ENCODE measurements at places on chromosomes 4 and X.

DNA sequence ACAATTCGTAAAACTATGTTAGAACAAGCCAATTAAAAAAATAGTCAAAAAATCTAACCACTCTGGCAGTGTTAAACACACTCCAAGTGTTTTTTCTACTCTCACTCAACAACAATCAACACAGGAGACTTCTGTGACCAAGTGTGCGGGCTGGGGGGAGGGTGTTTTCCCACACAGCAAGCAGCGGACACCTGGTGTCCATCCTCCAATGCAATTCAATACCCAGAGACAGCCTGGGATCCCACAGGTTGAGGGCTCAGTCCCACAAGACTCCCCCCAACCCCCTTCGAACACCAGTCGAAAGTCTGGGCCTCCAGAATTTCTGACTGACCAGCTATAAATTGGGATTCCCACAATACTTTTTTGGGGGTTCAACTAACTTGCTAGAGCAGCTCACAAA lies 8.3 kb upstream of the PIM2 start:
- DNase-seq, result no peak

- peak; percentile 53 for DNase-seq
These were observed 137.4 kb downstream of the DKK2 start for GRCh38 chr4:106898621-106899230.

GRCh38 chr4:100099746-100100145 lies 90.5 kb downstream of the DDIT4L start:
- DNase-seq, result no peak

DNA sequence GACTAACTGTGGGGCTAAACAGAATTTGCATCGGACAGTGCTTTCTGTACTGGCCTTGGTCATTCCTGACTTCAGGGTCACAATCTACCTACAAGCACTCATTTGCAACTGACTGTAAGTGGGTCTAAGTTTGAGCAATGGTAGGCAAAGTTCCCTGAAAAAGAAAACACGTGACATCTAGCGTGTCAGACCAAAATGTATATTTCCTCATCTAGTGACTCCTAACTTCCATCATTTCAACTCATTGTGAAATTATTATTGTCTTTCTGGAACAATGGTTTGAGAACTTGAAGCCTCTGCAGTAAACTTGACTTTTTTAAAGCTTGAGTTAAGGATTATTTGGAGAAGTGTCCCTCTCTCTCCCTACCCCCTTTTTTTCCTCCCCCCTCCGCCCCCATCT lies 113.6 kb downstream of the MID1 start:
- DNase-seq, result no peak

DNA sequence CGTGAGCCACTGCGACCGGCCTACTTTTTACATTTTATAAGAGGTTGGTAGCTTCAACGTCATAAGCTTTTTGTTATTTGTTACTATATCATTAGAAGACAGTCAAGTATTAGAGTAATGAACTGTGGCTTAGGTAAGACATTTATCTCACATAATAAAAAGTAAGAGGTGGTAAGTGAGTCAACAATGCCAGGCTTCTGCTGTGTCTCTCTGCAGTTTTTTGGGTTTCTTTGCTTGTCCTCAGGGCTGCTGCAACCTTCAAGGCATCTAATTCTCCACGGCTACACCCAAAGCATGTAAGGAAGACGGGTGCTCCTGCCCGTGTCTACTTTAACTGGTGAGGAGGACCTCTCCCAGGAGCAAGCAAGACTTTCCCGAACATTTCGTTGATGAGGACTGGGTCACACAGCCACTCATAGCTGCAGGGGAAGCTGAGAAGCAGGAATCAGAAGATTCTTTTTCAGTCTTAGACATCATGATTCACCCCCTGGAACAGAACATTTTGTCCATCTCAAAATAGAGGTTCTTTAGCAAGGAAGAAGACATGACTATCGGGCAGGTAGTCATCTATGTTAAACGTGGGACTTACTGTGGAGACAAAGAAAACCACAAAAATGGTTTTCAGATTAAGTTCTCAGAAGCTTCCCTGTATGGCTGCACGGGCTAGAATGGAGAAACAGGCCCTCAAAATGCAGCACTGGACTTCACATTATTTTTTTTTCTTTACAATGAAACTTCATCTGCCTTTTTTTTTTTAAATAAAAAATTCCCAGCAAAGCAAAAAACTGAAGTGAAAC lies 13.0 kb upstream of the RHOH start:
- DNase-seq, result no peak

DNA sequence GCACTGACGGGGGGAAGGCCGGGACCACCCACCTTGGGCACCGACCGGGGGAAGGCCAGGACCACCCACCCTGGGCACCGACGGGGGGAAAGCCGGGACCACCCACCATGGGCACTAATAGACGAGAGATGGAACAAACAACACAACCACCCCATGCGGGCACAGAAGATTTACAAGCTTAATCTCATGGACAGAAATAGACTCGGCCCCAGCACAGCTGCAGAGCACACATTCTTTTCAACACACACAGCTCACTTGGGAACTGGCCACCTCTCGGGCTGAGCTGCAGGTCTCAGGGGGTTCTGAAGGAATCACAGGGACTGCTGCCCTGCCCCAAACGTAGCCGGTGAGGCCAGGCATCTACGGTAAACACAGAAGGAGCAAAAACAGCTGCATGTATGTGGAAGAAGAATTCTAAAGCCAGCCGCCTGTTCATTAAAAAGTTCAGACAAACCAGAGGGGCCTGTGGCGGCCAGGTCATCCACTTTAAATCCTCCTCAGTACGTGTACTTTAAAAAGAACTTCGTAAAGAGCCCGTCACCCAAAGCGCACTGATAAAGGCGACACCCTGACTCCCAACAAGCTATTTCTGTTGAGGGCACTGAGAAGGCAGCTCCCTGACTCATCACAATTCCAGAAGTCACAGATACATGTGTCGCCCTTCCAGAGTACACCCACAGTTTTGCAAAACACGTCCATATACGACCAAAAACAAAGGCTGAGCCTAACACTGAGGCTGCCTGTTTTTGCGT lies 17.7 kb downstream of the PPP2R3B start:
- no peak for DNase-seq

Measured in AML-193 (cell line).